HFFc6 (cell line): ENCODE measurements at places on chromosomes 12 and 14. TPM values are rescaled to one million over a fixed set of nuclear protein-coding genes. Genes with fewer than 3 reads are reported as not detected.

DNA sequence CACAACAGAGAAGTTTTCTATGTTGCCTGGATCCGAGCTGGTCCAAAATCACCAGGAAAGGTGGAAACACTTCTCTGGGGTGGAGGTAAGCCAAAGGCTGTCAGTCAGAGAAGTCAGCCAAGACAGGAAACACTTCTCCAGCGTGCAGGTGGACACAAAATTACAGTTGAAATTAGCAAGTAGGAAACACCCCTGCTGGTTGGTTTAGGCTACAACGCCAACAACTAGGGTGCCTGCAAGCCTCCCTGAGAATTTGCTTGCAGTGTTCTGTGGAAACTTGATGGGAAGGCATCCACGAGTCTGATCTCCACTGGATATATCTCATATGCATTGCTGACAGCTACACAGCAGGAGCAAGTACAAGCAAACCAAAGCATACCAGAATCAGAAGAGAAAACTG, 600.5 kb downstream of the RERGL start:
- DNase-seq: no peak
- H3K27ac ChIP-seq: no peak overlapping the region
- no peaks in the 10 kb centered on the region for H3K4me1 ChIP-seq

DNA sequence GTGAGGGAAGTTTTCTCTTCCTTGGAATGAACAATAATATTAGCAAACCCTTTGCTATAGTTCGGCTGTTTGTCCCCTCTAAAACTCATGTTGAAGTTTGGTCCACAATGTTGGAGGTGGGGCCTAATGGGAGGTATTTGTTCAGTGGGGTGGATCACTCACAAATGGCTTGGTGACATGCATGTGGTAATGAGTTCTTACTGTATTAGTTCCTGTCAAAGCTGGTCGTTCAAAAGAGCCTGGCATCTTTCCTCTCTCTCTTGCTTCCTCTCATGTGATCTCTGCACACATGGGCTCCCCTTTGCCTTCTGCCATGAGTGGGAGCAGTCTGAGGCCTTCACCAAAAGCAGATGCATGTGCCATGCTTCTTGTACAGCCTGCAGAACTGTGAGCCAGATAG, 13.1 kb upstream of the PPP4R4 start:
- H3K4me3 ChIP-seq: no peak overlapping the region
- no peaks in the 10 kb centered on the region for H3K36me3 ChIP-seq
- H3K27me3 ChIP-seq: peaks cover 24% of the 10 kb centered on the region
- DNase-seq: no peak

- H3K4me1 ChIP-seq: peaks cover 11% of the 10 kb centered on the region
- no peak for DNase-seq
- peaks cover 25% of the 10 kb centered on the region for H3K27me3 ChIP-seq
- H3K4me3 ChIP-seq: peak overlapping the region; percentile 51; the same call in 1 of the 2 replicates
These were observed 702 bp downstream of the FAM222A start for GRCh38 chr12:109714141-109714912.

GRCh38 chr14:72647782-72648181, 246.1 kb downstream of the DPF3 start:
- H3K4me1 ChIP-seq: peaks cover 45% of the 10 kb centered on the region
- DNase-seq: no peak
- no peaks in the 10 kb centered on the region for H3K36me3 ChIP-seq
- H3K4me3 ChIP-seq: no peak overlapping the region
- H3K27ac ChIP-seq: no peak overlapping the region
- H3K27me3 ChIP-seq: peaks cover 5% of the 10 kb centered on the region; the same call in 1 of the 2 replicates

DNA sequence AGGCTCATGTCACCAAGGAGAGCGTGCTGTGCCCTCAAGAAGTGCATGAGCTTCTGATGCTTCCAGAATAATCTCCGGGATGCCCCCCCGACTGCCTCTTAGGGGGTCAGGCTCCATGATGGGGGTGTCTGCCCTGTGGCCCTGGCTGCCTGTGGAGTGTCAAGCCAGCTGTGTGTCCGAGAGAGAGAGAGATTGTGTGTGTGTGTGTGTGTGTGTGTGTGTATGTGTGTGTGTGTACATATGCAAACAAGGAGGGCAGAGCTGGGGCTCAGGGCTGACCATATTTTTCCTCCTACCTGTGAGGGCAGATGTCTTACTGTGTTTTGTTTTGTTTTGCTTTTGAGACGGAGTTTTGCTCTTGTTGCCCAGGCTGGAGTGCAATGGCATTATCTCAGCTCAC, 5.6 kb upstream of the ALDH2 start:
- no peaks in the 10 kb centered on the region; the same call in 1 of the 2 replicates for H3K27me3 ChIP-seq
- no peak for DNase-seq
- H3K27ac ChIP-seq: no peak overlapping the region
- H3K4me3 ChIP-seq: no peak overlapping the region
- H3K4me1 ChIP-seq: peaks cover 2% of the 10 kb centered on the region
- H3K36me3 ChIP-seq: no peaks in the 10 kb centered on the region

DNA sequence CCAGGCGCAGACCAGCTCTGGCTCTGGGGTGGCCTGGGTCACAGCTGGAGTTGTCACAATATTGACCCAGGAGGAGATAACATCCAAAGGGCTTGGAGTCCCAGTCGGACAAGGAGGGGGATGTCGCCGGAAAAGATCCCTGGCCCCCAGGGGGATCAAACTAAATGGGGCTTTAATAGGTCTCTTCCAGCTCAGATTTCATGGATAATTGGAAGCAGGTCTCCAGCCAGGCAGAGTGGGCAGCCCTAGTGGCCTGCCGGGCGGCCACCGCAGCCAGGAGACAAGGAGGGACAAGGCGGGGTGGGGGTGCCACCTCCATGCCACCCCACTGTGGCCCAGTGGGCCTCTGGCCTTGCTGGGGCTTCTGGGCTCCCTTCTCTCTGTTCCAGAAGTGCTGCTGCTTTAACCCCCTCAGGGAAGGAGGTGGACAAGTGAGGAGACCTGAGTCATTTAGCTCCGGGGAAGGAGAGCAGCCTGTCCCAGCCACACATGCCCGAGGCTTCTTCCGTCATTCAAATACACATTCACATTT, 23.1 kb upstream of the PGF start:
- no peaks in the 10 kb centered on the region for H3K36me3 ChIP-seq
- peaks cover 43% of the 10 kb centered on the region for H3K4me1 ChIP-seq
- peak; percentile 78 for DNase-seq
- H3K27me3 ChIP-seq: peaks cover 4% of the 10 kb centered on the region; the same call in 1 of the 2 replicates
- H3K27ac ChIP-seq: peak overlapping the region; percentile 88

C12orf57 gene
- 129 to 132 TPM (median 129 TPM) in 3 replicates for total RNA-seq

NOVA1 gene
- total RNA-seq: not detected in 3 replicates

IAPP gene
- total RNA-seq: not detected in 3 replicates
